ENCODE measurements at places on chromosomes 7 and 10.

GRCh38 chr7:98855610-98856422 lies 14.0 kb downstream of the TMEM130 start:
- DNase-seq, result no peak

- no peak for DNase-seq
Observed at GRCh38 chr7:150722431-150722931, 6.1 kb downstream of the GIMAP1 start.

- DNase-seq, result no peak
Observed at GRCh38 chr10:99395750-99396445, 34.5 kb downstream of the GOT1 start.

GRCh38 chr7:22578007-22578733 lies 78.2 kb upstream of the STEAP1B start:
- DNase-seq, result no peak

GRCh38 chr10:120650705-120651399 lies 193.8 kb downstream of the PLPP4 start:
- no peak for DNase-seq
